Stimulated activated naive B cell treated with anti-CD40 and anti-IgM and Interleukin-4, amounts not matched to agents 10 μg/mL and 1 μg/mL and 100 μg/mL, for 72 hours (primary cell): ENCODE measurements at places on chromosomes 6 and 20.

DNA sequence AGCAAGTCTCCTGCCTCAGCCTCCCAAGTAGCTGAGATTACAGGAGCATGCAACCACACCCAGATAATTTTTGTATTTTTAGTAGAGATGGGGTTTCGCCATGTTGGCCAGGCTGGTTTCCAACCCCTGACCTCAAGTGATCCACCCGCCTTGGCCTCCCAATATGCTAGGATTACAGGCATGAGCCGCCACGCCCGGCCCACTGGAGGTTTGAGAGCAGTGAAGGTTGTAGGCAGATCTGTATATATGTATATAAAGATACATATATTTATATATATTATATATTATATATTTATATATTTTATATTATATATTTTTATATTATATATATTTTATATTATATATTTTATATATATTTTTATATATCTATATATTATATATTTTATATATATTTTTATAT lies 38.2 kb upstream of the TTPAL start:
- DNase-seq, result no peak

- no peak for DNase-seq
Measured at GRCh38 chr6:168808232-168808631, 367.2 kb downstream of the SMOC2 start.

GRCh38 chr6:86192123-86192522 lies 549.4 kb upstream of the SYNCRIP start:
- no peak for DNase-seq

DNA sequence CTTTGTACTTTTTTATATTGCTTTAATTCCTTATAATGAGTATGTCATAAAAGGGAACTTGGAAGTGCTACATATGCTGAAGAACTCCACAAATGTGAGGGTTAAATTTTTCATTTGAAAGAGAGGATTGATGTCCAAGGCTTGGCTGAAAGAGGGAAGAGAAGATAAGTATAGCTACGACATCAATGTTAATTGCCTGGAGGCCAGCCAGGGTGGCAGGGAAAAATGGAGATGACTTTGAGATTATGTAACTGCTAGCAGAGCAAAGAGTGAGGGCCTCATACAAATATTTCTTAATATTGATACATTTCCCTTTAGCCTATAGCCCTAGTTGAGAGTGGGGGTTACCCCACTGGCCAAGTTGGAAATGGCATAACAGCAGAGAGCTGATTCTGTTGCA lies 24.8 kb upstream of the RIMS4 start:
- no peak for DNase-seq

DNA sequence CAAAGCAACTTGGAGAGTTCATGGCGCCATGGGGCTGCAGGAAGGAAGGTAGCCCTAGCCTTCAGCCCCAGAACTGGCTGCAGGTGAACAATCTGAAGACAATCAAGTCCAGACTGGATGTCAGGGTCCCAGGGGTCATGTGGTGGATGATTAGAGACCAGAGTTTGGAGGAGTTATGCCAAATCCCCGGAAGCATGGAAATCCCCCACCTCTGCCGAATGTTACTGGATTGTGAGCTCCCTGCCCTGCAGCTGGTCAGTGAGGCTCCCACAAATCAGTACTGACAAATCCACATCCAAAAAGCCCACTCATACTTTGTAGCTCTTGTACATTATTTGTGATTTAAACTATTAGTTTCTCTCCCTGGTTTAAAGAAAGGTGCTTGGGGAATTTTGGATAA lies 21.3 kb upstream of the CD93 start:
- no peak for DNase-seq

- peak; percentile 6 for DNase-seq
Measured at GRCh38 chr20:23050847-23051627, 1.6 kb upstream of the THBD start.

- DNase-seq, result no peak
Measured at GRCh38 chr6:134676307-134677281, 273.3 kb downstream of the ALDH8A1 start.

DNA sequence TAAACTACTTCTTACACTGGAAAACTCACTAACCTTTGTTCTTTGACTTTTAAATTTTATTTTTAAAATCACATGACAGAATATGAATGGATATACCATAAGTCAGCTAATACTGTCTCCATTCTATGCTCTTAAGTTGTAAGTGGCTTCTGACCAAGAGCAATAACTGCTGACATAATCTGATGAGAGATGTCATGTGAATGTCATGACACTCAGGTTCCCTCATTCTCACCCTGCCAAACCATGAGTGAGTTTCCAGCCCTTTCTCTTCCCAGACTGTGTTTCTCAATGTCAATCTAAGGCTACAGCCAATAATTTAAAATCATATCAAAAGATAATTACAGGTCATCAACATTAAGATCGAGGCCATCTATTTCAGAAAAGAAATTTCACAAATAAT lies 39.7 kb downstream of the KIF16B start:
- no peak for DNase-seq

DNA sequence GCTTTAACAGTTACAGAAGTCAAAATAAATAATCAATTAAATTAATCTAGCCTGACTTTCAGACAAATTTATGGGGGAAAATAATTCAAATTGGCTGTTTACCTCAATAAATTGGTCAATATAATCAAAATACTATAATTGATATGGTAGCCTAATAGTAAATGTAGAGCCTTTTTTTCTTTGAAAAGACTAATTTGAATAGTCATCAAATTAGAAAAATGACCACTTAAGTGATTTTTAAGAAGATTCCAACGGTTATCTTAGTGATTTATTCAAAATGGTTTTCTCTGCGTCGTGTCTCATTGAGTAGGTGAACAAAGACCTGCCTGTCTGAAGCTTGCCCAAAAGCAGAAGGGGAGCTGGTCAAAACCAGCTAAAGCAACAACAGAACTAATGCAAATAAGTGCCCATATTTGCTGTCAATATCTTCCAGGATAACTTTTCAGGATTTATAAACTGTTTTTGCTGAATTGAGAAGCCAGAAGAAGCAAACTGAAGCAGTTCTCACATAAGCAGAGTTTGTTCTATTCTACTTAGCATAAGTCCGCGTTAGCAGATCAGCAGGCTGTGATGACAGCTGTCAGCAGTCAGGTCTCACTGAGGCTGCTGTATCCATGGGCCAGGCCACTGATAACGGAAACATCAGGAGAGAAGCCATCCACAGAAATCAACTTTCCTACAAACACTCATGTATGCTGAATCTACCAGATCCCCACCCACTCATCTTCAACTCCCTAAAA lies 7.0 kb downstream of the RCAN2 start:
- DNase-seq, result no peak

DNA sequence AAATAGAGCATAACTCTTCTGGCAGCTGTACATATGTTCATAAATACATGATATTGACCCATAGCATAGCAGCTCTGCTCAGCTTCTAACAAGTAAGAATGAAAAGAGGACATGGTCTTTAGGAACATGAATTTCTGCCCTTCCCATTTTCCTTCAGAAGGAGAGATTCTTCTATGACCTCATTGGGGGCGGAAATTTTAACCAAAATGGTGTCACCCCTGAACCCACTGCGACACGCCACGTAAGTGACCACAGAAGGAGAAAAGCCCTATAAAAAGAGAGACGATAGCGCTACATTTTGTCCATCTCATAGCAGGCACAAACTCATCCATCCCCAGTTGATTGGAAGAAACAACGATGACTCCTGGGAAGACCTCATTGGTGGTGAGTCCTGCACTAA lies at the start of gene IL17A:
Gene IL17A, plus strand, starts transcription at position 301 of the 400 bp plus-strand sequence. Its CDS starts 57 bp downstream, at position 358.
- DNase-seq, result no peak

GRCh38 chr6:144493035-144493910 lies 208.1 kb downstream of the UTRN start:
- no peak for DNase-seq

DNA sequence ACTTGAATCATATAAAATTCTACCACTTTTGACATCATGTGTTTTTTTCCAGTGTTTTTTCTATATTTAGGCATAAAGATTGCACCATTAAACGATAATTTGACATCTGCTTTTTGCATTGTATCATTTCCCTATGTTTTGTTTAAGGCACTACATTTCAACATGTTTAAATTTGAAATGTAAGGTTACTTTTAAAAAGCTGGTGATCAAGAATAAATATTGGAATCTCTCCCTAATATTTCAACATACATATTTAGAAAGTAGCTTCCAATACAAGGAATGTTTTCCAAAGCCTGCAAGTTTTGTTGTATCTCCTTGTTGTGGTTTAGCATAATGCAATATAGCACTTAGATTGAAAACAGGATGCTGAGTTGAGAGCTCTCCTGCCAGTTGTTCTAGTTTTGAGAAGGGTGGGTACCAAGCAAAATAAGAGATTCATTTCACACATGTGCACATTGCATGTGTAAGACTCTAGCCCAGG lies 76.5 kb downstream of the SYNJ2 start:
- no peak for DNase-seq

- no peak for DNase-seq
Measured at GRCh38 chr20:63124782-63125580, 91.0 kb downstream of the YTHDF1 start.

DNA sequence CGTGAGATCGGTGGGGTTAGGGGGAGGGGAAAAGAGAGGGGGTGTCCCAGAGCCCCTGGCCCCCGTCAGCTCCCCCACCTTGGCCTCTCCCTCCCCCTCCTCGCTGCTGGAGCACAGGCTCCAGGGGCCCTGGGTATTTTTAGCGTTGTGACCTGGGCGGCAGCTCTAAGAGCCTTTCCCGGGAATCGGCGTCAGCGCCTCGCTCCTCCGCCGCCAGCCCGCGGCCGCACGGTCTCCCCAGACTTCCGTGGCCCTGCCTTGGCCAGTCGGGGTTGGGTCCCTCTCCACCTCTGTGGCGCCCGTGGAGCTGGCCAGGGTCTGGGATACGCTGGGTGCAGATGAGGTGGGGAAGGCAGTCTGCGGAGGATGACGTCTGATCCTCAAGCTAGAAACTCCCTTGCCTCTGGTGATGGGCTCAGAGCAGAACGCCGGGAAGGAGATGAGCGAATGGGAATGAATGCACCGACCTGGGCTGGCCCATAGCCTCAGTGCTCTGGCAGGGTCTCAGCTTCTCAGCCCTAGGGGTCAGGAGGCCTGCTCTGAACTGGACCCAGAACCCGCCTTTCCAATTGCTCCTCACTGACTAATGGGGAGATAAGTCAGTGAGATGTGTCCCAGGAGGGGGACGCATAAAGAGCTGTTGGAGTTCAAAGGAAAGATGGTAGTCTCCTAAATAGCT lies 883 bp upstream of the DBNDD2 start:
- no peak for DNase-seq

DNA sequence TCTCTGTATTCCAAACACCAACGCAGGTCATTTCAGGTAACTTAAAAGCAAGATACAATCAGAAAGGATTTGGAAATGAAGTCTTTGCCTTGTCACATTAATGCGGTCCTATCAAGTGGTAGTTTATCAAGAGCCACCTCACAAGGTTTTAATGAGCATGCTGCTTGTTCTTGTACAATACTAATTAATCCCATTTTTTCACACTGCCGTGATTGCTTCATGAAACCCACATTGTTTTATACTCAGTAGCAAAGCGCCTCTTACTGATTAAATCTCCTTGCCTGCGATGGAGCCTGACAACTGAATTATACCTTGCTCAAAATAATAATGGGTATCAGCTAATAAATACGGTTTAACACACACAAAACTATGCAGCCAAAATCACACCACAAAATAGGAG lies 234.1 kb upstream of the TSHZ2 start:
- DNase-seq, result no peak

GRCh38 chr6:156474507-156475120 lies 302.6 kb upstream of the ARID1B start:
- peak; percentile 3 for DNase-seq

DNA sequence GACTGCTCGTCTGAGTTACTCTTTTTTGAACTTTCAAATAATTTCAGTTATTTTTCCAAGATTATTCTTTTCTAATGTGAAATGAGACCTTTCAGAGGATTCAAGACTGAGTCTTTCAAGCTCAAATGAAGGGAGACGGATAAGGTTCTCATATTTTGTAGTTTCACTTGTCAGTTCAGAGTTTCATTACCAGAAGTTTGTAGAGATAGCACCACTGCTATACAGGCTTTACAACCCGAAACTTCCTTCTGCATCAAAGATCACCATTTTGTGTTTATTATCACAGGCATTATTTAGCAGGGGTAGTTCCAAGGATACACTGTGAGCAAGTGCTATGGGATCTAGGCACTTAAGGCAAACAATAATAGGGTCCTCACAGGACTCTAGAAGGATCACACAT lies 74.7 kb upstream of the EPHA7 start:
- no peak for DNase-seq

GRCh38 chr6:85273870-85274269 lies 176.0 kb upstream of the NT5E start:
- DNase-seq, result no peak

- no peak for DNase-seq
Measured at GRCh38 chr6:16438718-16439591, 200.6 kb downstream of the GMPR start.

GRCh38 chr6:168292826-168293225 lies 26.8 kb downstream of the DACT2 start:
- no peak for DNase-seq

DNA sequence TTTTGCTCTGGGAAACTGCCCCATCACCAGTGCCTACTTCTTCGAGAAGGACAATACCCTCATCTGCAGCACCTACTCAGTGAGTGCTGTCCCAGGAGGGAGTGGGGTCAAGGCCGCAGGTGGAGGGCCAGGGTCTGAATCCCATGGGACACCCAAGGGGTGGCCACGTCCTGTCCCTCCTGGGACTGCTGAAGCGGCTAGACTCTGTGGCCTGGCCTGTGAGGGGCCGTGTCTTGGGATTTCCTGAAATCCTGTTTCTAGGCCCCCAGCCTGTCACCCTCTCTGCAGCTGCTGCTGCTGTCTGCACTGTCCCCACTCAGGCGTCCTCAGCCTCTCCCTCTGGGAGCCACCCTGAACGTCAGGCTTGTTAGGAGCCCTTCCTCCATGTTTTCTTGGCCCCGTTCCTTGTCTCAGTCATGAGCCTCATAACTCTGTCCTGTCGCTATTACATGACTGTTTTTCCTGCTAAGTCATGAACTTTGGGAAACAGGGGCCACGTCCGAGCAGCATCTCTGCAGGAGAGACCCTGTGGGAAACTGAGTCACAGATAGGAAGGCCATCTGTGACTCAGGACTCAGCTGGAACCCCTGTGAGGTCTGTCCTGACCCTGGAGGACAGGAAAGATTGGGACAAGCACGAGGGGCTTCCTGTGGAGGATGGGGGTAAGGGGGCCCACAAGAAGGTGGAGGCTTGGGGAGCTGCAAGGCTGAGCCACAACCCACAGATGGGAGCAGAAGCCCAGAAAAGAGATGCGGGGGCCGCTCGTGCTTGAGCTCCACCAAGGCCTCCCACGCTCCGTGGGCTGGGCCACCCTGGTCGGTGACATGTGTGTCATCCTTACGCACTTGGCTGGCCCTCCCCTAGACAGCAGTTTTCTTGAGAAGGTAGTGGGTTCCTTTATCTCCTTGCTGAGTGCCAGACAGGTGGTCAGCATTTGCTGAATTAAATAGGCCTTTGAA lies 49.9 kb downstream of the EFCAB8 start:
- no peak for DNase-seq
